ENCODE measurements at places on chromosomes 4 and X.

DNA sequence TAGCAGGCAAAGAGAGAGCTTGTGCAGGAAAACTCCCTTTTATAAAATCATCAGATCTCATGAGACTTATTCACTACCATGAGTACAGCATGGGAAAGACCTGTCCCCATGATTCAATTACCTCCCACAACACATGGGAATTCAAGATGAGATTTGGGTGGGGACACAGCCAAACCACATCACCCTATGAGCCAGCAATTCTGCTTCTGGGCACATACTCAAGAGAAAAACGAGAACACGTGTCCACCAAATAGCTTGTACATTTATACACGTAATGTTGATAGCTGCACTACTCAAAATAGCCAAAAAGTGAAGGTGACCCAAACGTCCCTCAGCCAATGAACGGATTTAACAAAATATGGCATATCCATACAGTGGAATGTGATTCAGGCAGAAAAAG is 94.5 kb upstream of the DHRSX start:
- DNase-seq, result no peak

DNA sequence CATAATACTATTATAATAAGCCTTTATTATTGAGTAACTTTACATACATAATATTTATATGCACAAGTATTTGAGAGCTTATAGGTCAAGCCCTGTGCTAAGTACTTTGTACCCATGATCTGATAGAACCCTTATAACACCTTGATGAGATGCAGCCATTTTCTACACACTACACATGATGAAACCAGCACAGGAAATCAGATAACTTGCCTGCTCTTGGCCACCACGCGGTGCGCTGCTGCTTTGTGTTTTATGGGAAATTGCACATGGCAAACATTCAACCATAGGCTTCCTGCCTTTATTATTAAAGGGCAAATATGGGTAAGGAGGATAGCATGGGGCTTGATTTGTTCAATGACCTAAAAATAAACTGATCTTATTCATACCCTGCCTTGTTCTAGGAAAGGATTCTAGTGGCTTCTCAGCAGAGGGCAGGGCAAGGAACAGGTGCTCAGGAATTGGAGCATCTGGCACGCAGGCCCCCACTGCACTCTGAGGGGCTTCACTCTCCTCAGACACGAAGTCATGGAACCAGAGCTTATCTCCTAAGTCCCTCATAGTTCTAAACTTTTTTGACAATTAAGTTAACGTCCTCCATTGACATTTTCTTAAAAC is 31.6 kb upstream of the NAP1L5 start:
- DNase-seq, result no peak

DNA sequence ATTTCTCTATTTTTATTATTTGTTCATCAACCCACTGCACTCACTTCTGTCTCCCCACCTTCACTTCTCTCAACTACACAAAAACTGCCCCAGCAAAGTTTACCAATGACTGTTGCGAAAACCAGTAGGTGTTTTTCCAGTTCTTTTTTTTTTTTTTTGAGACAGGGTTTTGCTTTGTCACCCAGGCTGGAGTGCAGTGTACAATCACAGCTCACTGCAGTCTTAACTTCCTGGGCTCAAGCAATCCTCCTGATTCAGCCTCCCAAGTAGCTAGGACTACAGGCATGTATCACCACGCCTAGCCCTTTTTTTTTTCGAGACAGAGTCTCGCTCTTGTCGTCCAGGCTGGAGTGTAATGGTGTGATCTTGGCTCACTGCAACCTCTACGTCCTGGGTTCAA is 24.1 kb upstream of the HPRT1 start:
- no peak for DNase-seq

DNA sequence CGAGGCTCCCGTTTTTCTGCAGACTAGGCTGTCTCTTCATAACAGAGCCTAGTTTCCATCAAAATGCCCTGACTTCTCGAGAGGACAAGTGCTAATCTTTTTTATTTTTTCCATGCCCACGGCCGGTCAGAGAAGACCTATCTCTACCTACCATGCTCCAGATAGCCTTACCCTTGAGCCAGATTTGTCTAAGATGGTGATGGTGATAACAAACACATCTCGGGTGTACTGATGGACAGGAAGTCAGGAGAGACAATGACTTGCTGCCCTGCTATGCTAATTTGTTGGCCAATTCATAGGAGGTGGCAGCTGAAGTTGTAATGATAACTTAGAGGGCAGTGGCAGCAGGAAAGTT is 42.2 kb upstream of the NKRF start:
- no peak for DNase-seq

GRCh38 chrX:20350596-20350995 is 83.9 kb upstream of the RPS6KA3 start:
- DNase-seq, result no peak

- DNase-seq, result no peak
Measured at GRCh38 chr4:83272900-83273299, 11.7 kb downstream of the COQ2 start.

DNA sequence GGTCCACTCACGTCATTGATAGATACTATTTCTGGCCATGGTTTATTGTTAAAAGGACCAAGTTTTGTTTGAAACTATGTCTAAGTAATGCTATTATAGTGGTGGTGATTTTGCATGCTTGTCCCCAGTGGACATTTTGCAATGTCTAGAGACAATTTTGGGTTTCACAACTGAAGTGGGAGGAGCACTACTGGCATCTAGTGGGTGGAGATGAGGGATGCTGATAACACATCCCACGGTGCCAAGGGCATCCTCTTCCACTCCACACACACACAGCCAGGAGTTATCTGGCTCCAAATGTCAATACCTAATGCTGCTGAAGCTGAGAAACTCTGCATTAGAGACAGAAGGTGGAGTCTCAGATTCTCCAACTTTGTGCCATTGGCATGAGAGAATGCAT is 131.2 kb downstream of the FRMPD4 start:
- no peak for DNase-seq

DNA sequence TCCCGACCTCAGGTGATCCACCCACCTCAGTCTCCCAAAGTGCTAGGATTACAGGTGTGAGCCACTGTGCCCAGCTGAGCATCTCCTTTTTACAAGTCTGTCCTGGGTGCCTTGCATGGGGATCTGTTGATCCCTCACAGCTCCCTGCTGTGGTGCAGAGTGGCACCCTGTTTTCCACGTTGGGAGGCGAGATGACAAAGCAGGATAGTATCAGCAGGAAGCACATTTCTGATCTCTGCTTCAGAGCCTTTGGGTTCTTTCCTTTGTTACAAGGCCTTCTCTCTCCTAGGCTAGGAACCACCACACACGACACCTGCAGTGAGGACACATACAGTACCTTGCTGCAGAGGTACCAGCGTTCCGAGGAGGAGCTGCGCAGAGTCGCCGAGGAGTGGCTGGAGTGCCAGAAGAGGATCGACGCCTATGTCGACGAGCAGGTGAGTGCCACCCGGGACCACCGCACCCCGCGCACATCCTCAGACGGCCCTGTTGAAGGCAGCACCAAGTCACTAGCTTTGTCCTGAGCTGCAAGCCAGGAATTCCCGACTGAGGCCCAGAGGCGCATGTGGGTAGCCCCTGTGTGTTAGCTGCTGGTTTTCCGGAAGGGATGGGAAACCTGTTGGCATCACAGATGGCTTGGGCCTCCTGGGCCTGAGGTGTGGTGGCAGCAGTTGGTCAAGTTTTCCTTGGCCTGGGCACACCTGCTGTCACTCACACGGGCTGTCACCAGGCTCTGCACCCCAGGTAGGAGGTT is 109.6 kb downstream of the TNIP2 start:
- no peak for DNase-seq

- DNase-seq, result no peak
Measured at GRCh38 chrX:153598541-153599191, at the start of gene CCNQ. Gene CCNQ, minus strand, starts transcription at chrX:153599139. Its CDS starts 66 bp downstream, at chrX:153599073.

GRCh38 chr4:147943159-147943638 is 211.3 kb downstream of the ARHGAP10 start:
- DNase-seq, result no peak

DNA sequence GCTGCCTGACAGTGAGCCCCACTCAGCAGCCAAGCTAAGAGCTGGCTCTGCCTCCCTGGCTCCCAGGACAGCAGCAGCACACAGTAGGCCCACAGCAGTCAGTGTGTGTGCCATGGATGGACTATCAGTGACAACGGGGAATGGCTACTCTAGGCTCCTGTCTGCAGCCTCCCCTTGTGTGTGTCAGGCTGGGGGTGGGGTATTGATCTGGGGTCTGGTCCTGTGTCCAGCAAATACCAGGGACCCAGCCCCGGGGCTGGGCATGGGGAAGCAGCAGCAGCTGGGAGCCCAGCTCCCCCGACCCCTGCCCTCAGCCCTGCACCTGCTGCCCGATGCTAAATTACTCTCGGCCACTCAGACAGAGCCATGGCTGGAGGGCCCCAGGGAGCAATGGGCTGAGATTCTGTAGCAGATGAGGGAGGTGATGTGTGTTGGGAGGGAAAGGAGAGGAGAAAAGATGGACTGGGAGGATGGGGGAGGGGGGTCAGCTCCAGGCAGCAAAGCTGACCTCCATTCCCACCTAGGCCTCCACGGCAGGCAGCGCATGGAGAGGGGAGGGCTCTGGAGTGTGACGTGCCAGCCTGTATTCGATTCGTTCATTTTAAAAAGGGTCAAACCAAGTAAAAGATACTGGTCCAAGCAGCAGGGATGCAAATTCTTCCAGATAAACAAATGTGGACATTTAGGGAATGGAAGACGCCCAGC is 61.3 kb upstream of the CRMP1 start:
- no peak for DNase-seq

DNA sequence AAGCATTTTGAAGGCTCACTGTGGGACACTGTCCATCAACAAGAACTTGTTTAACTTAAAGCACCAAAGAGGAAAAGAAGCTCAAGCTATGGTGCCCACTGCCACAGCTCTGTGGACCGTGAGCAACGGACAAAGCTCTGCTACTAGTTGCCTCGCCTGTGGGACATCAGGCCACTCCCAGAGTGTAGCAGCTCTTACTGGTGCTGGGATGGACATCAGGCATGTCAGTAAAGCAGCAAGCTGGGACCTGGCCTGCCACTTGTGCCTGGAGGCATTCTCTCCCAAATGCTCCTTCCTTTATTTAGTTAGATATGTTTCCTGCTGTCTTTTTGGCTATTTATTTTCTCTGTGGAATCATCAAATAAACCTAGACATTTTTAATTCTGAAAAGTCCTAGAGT is 46.7 kb downstream of the TMEM154 start:
- DNase-seq, result no peak

GRCh38 chr4:134518574-134519217 is 317.1 kb upstream of the PABPC4L start:
- no peak for DNase-seq

GRCh38 chrX:152428120-152428519 is 23.0 kb downstream of the GABRA3 start:
- no peak for DNase-seq

DNA sequence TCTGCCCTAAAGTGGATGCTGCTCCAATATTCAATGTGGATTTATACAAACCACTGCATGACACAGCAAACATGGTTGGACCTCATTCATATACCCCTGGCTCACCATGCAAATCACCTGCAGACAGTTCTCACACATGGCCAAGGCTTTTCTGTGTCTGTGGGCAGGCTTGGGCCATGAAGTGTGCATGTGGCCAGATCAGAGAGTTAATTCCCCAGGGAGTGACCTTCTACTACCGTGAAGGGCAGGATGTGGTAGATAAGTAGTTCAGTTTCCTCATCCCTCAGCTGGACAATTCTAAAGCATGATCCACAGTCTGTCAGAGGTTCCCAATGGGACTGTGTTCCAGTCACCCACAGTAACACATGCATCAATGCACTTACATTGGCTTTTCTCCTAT is 24.6 kb upstream of the BCLAF3 start:
- no peak for DNase-seq

Measured in skin of body (tissue), 3 donors.